Progenitor cell of endocrine pancreas (in vitro differentiated cells): ENCODE measurements at places on chromosomes 13 and 19.

- no peak for DNase-seq
Observed at GRCh38 chr19:56091751-56092546, 29.1 kb downstream of the ZNF787 start.

DNA sequence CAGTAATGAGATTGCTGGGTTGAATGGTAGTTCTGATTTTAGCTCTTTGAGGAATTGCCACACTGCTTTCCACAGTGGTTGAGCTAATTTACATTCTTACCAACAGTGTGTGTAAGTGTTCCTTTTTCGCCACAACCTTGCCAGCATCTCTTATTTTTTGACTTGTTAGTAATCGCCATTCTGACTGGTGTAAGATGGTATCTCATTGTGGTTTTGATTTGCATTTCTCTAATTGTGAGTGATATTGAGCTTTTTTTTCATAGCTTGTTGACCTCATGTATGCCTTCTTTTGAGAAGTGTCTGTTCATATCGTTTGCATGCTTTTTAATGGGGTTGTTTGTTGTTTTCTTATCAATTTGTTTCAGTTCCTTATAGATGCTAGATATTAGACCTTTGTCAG lies 245.0 kb downstream of the MTUS2 start:
- DNase-seq, result no peak

DNA sequence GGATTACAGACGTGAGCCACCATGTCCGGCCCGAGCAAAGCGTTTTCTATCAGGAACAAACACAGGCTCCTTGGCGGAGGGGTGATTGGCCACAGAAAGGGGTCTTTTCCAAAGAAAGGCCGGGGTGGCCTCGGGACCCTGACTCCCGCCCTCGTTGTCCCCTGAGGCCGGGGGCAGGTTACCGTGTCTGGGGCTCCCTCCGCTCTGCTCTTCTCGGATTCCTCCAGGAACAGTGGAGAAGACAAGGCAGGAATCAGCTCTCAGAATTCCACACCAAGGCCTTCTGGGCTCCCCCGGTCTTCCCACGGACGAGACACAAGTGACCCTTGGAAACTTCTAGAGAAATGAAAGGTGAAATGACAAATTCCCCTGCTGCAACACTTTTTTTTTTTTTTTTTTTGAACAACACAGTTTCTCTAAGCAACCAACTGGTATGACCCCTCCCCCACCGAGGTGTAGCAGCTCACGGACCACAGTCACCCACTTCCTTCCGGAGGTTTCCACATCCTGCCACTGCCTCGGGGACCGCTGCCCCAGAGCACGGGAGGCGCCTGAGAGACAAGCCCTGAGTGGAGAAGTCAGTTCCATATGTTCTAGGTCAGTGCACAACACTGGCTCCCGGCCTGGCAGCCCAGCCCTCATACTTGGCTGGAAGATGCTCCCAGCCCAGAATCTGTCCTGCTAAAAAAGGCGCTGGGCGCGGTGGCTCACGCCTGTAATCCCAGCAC lies 11.0 kb downstream of the MOB3A start:
- DNase-seq, result no peak

DNA sequence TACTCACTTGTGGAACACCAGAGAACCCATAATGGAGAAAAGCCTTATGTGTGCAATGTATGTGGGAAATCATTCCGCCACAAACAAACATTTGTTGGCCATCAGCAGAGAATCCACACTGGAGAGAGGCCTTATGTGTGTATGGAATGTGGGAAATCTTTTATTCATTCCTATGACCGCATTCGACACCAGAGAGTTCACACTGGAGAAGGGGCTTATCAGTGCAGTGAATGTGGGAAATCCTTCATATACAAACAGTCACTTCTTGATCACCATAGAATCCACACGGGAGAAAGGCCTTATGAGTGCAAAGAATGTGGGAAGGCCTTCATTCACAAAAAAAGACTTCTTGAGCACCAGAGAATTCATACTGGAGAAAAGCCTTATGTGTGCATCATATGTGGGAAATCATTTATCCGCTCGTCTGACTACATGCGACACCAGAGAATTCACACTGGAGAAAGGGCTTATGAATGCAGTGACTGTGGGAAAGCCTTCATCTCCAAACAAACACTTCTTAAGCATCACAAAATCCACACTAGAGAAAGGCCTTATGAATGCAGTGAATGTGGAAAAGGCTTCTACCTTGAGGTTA lies 10.9 kb downstream of the ZNF549 start:
- no peak for DNase-seq

DNA sequence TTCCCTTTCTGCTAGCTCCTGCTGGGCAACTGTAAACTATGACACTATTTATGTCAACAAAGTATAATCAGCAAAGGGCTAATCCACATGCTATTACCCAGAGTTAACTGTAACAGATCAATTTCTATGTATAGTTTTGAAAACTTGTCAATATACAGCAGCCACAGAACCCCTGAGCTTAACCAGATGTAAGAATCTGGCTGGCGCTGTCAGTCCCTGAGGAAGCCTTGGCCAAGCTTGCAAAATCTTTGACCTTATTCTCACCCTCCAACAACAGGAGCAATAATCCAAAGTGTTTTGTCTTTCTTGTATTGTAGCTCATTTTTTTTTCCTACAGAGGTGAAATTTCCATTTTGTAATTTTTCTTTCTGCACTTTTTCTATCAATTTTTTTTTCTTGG lies 1230.1 kb upstream of the SLC10A2 start:
- DNase-seq, result no peak

DNA sequence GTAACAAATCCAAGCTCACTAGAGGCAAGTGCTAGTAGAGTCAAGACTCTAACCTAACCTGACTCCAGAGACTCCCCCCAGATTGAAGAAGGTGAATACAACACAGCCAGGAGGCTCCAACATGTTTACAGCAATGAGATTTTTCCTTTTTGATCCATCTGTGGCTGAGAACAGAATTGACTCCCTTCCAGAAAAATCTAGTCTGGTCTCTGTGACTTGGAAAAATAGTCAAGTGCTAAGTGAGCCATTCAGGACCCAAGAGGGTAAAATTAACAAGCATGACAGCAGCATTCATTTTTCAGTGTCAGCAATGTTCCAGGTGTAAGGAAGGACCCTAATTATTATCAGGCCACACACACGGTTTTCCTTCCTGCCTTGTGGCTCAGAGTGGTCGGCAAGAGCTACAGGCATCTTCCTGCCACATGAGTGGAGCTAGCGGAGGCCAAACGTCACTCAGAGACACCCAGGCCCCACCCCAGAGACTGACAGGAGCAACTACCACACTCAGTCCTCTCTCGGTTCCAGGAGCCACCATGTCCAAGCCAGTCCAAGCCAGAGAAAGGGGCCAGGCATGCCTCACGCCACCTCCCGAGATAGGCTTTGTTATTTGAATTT lies 395.1 kb downstream of the FOXO1 start:
- no peak for DNase-seq

- DNase-seq, result no peak
Observed at GRCh38 chr19:1455002-1455335, 5.0 kb downstream of the APC2 start.

GRCh38 chr13:32114284-32114950 lies 82.8 kb downstream of the FRY start:
- no peak for DNase-seq

DNA sequence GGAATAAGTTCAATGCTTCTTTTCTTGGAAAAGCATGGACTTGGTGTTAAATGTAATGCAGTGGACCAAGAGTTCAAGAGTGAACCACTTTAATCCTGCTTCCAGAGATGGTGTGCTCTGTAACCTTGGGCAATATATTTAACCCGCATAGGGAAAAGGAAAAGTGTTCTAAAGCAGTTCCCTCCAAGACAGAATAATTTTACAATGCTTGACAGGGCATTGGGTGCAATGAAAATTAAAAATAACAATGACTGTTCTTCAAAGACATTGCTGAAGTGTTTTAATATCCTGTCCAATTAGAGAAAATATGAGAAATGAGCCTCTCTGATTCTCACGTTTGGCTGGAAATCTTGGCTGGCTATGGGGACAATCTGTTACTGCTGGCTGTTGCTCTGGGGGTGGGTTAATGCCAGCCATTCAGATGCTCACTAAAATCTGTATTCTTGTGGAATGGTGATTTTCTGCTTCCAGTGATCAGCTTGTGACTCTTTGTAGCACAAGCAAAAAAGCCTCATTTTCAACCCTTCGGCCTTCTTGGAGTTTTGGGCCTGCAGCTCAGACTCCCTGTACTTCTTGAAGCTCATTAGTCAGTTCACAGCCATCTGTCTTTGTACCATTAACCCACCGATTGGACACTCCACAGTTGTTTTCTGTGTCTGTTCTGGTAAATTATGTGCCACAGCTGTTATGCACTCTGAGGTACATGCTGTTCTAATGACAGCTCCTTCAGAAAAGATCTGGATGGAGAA lies 310.6 kb downstream of the LMO7 start:
- DNase-seq, result no peak

DNA sequence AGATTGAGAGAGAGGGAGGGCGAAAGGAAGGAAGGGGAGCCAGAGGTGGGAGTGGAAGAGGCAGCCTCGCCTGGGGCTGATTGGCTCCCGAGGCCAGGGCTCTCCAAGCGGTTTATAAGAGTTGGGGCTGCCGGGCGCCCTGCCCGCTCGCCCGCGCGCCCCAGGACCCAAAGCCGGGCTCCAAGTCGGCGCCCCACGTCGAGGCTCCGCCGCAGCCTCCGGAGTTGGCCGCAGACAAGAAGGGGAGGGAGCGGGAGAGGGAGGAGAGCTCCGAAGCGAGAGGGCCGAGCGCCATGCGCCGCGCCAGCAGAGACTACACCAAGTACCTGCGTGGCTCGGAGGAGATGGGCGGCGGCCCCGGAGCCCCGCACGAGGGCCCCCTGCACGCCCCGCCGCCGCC lies at the start of gene TNFSF11:
Gene TNFSF11 (plus strand): TSS at position 142 of the 400 bp plus-strand sequence. CDS start 152 bp downstream, at position 294.
- no peak for DNase-seq
